ENCODE measurements at places on chromosomes 3 and 15.

GRCh38 chr3:53160660-53161449 lies at the start of gene PRKCD:
PRKCD (plus strand) TSS chr3:53161209; CDS start chr3:53178423, 17,214 bp downstream.
- peak; percentile 62 for DNase-seq

DNA sequence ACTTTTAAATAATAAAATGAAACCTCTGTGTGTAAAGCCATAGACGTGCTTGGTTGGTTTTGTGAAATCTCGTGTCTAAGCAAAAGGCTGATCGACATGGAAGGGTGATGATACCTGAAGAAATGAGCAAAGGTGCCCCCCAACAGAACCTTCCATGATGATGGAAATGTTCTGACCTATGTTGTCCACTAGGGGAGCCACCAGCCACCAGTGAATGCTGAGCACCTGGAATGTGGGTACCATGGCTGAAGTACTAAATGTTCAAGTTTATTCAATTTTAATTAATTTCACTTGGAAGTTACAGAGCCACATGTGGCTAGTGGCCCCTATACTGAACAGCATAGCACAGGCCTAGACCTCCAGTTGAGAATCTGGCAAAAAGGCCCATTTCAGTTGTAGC lies 158.8 kb downstream of the POLR2M start:
- DNase-seq = no peak

GRCh38 chr15:100438570-100438969 lies 90.2 kb downstream of the CERS3 start:
- peak; percentile 89 for DNase-seq

- DNase-seq = no peak
These were observed 28.2 kb downstream of the GRAMD2A start for GRCh38 chr15:72169236-72169920.

- DNase-seq = no peak
These were observed 23.7 kb downstream of the PDZRN3 start for GRCh38 chr3:73601011-73601410.

DNA sequence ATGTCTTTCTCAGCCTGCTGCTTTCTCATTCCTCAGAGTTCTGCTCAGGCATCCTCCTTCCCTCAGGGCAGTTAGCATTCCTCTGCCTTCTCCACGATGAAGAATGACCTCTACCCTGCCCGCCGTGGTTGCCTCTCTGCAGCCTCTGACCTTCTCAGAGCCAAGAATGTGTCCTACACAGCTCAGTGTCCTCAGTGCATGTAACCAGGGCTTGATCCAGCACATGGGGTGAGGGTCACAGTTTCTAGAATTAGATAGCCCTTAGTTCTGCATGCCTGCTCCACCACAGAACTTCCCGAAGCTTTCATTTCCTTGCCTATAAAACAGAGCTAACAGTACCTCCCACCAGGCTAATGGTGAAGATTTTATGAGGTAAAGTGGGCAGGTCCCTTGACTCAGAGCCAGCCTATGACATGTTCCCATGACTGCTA lies 182.1 kb downstream of the CLSTN2 start:
- no peak for DNase-seq

- no peak for DNase-seq
These were observed 58.3 kb upstream of the TRAK1 start for GRCh38 chr3:42032693-42033349.

DNA sequence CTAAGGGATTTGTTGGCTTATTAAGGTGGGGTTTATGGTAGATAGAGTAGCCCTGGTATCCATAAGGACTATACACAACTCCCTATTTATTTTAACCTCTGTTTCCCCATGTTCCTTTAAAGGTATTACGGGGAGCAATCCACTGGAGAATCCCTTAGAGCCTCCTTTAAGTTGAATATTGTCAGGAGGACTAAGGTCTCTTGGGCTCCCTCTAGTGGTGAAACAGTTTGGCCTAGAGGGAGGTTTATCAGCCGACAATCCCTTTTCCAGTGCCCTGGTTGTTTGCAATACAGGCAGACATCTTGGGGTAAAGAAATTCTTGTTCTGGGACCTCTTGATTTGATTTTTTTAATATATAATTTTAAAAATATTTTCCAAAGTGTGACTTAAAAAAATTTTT lies 12.9 kb downstream of the OPA1 start:
- DNase-seq = no peak

DNA sequence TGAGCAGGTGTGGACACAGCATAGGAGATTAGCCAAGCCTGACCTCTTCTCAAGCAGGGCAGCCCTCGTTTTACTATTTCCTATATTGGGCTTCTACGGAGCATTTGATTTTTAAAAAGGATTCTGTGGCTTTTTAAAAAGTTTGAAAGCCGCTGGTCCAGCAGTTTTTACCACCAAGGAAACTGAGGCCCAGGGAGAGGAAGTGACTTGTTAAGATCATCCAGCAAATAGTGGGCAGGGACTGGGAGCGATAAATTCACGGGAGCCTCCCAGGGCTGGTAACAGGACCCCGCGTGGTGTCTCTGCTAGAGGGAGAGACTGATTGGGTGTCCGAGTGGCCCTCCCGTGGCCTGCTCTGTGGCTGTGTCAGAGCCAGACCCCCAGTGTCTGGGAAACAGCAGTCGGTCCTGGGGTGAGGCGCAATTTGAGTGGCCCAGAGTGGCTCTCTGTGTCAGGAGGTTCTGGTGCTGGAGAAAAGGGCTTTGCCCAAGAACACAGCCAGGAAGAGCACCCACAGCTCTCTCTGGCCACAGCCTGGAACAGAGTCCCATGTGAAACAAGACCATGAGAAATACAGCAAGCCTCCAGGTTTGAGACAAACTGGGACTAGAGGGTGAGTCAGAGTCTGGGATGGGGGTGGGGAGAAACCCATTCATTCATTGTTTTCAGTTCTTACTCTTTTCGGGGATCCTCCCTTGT lies 4.2 kb downstream of the FURIN start:
- DNase-seq = no peak

GRCh38 chr3:20250786-20251185 lies 64.8 kb upstream of the SGO1 start:
- no peak for DNase-seq

- peak; percentile 42 for DNase-seq
These were observed 73.7 kb upstream of the DLG1 start for GRCh38 chr3:197372047-197372661.

DNA sequence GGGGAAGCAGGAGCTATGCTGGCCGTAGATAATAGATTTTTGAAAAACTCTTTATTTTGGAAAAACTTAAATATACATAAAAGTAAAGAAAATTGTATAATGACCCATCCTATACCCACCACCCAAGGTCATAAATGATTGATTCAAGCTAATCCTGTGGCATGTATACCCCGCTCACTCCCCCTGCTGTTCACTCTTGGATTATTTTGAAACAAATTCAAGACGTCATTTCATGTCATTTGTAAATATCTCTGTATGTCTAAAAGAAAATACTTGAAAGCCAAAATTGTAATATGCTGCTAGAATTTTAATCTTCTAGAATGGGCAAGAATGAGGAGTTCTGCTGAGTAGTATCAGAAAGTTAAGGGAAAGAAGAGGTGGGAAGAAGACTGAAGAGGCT lies 241.7 kb downstream of the FEZF2 start:
- DNase-seq = no peak

- DNase-seq = no peak
These were observed 120.8 kb upstream of the UMPS start for GRCh38 chr3:124609402-124609801.

DNA sequence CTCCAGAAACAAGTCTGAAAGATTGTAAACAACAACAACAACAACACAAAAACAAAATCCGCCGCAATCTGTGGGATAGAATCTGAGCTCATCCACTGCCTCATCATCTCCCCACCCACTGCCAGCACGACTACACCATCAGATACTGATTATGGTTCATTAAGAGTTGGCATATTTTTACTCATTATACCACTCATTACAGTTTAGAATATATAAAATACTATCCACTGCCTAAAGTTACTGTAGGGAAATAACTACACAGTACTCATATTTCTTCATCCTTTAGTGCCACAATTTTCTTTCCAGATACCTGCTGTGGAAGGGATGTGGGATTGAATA lies 152.5 kb upstream of the PEX5L start:
- no peak for DNase-seq

DNA sequence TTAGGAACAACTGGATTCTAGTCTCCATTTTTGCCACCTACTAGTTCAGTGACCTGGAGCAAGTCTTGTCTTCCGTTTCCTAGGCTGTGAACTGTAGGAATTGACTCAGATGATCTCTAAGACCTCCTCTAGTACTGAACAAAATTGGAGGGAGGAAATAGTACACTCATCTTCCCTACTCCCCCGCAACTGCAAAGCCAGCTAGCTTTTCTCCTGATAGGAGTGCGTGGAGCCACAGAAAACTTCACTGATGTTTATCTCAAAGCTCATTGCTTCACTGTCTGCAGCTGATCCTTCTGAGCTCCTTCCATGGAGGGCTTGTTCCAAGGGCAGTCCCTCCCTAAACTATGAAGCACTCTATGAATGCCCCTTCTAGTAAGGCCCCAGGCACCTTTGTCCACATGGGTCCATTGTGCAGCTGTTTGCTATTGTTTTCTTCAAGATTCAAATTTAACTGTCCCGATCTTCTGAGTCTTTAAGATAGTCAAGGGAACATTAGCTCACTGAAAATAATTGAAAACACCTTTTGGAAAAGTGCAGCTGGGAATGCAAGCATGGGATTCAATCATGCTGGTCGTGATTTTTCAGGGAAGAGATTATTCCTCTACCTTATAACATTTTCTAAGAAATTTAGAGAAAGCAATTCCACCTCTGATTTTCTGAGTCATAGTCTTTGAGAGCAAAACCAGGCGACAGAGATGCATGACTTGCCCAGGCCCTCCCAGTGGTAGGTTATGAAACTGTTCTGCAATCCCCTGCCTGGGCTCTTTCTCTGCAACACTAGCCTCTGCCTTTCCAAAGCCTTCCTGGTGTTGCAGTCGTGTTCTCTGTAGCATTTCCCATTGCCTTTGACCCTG lies 24.3 kb downstream of the FILIP1L start:
- DNase-seq = no peak

DNA sequence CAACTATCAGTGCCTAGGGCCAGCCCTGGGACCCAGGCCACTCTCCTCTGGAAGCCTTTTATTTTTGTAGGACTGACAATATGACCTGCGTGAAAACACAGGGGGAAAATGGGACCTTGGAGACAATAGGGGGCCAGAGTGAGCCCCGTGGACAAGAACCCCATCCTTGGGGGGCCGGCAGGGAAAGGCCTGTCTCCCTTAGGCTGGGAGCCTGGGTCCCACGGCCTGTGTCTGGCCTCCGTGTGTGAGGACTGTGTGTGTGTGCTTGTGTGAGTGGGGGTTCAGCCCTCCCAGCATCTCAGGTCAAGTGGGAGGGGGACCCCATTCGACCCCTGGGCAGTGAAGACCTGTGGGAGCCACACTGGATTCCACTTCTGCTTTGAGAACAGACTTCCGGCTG lies 53.3 kb downstream of the EXOG start:
- DNase-seq = no peak

DNA sequence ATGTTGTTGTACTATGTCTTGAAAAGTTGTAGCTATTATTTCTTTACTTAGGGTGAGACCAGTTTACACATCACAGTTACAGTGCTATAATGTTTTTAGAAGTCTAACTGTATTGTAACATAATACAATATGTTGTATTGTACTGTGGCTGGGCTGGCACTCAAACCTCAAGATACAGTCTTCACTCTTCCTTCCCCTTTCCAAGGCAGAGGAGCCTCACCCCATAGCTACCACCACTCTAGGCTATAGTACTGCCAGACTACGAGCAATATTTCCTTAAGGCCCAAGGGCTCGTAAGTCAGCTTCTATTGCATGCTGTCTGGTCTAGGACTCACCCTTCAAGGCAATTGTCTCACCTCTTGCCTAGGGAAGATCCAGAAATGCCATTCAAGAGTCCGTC lies 597.7 kb downstream of the OTOL1 start:
- no peak for DNase-seq

- no peak for DNase-seq
These were observed 610.2 kb downstream of the TBL1XR1 start for GRCh38 chr3:176587089-176587488.

GRCh38 chr3:144018776-144019175 lies 47.2 kb downstream of the DIPK2A start:
- DNase-seq = no peak

- DNase-seq = no peak
These were observed 129.6 kb downstream of the FOXP1 start for GRCh38 chr3:71453822-71454511.

GRCh38 chr15:95148183-95148582 lies 916.8 kb downstream of the MCTP2 start:
- no peak for DNase-seq

- no peak for DNase-seq
These were observed 546.9 kb upstream of the CCDC54 start for GRCh38 chr3:106830334-106830733.

- DNase-seq = no peak
These were observed 5.9 kb upstream of the RTF1 start for GRCh38 chr15:41411031-41411430.

GRCh38 chr15:68725736-68726135 lies 95.0 kb downstream of the ANP32A start:
- no peak for DNase-seq

Data from mesothelial cell of epicardium (in vitro differentiated cells).